ENCODE measurements at places on chromosomes 13 and 19.

DNA sequence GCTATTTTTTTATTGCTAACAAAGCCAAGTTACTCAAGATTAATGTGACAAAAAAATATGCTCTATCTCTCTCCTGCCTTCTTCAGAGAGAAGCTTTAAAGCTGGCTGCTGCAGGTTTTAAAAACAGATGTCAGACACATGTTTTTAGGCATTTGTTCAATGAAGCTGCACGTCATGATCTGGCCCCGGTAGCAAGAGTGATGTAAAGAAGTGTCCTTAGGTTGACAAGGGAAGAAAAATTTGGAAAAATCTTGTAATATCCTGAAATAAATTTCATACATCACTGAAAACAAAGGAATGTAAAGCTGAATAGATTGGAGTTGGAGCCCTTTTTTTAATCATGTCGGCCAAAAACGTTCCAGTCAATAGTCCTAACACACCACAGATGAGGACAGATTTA, 531.4 kb upstream of the NBEA start:
- DNase-seq, result no peak

DNA sequence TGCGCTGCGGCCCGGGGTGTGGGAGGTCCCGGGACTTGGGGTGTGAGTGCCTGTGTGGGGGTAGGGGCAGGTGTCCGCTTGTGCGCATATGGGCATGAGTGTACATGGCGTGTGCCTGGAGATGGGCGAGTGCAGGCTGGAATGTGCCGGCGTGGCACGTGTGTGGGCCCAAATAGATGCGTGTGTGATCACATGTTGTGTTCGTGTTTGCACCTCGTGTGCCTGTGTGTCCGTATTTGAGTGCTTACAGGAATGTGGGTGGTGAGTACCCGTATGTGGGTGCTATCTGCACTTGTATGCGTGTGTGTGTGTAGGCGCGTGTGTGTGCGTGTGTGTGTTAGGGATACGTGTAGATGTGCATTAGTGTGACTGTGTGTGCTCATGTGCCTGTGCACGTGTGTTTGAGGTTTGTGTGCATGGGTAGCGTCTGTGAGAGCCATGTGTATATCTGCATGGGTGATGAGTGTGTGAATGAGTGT, 3.4 kb downstream of the ZNF536 start:
- DNase-seq, result no peak

DNA sequence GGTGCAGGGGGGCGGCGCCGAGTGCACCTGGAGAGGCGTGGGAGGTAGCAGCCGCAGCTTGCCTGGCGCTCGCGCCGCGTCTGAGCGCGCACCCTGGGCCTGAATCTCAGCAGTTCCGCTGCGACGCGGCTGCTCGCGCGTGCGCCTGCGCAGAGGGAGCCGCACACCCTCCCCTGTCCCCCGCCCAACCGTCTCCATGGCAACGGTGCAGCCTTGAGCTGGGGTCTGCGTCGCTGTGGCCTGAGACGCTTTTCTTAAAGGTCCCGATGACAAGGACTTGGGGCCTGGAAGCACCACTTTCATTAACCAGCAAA, at the start of gene PNMA8B:
Gene PNMA8B (minus strand): TSS at position 82 of the 314 bp plus-strand sequence. CDS start 402 bp downstream, outside the sequence.
- peak; percentile 51 for DNase-seq

DNA sequence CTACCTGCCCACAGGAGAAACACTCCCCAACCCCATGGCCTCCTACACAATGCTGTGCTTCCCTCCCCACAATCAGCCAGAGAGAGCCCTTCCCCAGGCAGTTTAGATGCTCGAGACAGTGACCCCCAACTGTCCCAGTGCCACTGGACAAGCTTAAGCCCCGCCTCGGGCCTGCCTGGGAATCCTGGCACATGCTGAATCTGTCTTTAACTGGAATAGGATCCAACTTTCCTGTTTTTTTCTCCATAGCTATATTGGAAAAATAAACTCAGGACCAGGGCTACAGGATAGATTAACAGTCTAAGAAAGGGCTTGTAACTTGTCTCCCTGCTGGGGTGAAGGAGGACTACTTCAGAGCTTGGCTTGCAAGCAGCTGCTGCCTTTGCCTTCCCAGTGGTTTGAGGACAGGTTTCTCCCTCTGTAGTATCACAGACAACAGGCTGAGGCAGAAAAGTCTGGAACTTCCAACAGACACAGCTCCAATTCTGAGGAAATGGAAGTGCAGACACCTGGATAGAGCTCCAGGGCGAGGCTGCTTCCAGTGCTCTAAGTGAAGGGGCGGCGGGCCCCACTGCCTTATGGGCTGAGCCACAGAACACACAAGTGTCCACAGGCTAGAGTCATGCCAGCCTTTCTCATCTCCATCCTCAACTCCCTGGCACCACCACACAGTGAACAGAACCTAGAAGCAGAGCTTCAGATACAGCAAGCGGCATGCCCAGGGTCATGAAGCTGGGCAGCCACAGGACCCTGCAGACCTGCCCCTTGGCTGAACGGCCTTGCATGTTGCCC, 228.3 kb downstream of the TUBA3C start:
- no peak for DNase-seq

GRCh38 chr19:1425102-1425837, 12.9 kb upstream of the RPS15 start:
- DNase-seq, result peak; percentile 33

All from K562 (cell line).